ENCODE measurements at places on chromosomes 5 and 9. TPM values are rescaled to one million over a fixed set of nuclear protein-coding genes. Genes with fewer than 3 reads are reported as not detected.

HSPA9 gene
- total RNA-seq, result 219 TPM

FRMPD1 gene
- not detected for total RNA-seq

C9orf153 gene
- total RNA-seq, result not detected

RALGPS1 gene
- 0.97 TPM for total RNA-seq

AK8 gene
- total RNA-seq, result 0.06 TPM

IL9 gene
- total RNA-seq, result not detected

SLC6A19 gene
- not detected for total RNA-seq

UNC5A gene
- total RNA-seq, result 3.3 TPM

BTNL8 gene
- total RNA-seq, result not detected

IFNB1 gene
- not detected for total RNA-seq

IL4 gene
- total RNA-seq, result not detected

MYMK gene
- not detected for total RNA-seq
